ENCODE measurements at places on chromosomes 6 and 20.
A peak's percentile ranks its signal among the peaks of the same experiment; 100 is the strongest.

DNA sequence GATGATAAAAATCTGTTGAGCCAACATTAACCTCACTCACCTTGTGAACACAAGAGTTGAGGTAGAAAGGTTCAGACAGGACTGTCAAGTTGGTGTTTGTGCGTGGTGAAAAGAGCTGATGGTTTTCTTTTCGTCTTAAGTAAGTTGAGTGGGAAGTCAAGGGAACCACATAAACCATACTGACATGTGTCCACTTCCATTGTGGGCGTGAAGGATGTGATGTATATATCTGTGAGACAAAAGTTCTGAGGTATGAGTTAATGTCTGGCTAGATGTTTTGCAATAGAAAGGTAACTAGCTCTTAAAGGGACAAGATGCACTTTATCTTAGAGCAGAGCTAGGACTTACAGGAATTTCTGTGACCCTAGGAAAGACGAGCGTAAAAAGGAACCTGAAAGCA, 1272.1 kb upstream of the ADGRB3 start:
- DNase-seq: no peak

DNA sequence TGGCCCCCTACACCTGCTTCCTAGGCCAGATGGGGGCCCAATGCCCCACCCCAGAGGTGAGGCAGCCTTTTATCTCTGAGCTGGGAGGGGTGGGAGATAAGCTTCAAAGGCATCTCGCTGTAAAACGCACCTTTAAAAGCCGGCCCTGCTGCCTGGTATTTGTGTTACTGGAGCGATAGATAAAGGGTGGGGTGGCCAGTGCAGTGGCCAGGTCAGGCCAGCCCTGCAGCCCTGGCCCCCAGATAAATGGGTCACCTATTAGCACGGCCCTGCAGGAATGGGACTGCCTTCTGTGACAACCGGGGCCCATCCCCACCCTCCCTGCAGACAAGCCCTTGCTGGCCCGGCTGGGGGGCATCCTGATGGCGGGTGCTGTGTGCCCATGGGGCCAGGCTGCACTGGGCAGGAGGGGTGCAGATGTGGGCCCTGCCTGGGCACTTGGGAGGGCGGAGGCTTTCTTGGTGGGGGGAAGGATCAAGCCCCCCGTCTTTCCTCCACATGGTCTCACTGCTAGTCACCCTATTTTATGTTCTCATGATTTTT, 3.0 kb upstream of the RBBP8NL start:
- DNase-seq: no peak

GRCh38 chr20:18511571-18511970, 3.8 kb downstream of the SEC23B start:
- no peak for DNase-seq

DNA sequence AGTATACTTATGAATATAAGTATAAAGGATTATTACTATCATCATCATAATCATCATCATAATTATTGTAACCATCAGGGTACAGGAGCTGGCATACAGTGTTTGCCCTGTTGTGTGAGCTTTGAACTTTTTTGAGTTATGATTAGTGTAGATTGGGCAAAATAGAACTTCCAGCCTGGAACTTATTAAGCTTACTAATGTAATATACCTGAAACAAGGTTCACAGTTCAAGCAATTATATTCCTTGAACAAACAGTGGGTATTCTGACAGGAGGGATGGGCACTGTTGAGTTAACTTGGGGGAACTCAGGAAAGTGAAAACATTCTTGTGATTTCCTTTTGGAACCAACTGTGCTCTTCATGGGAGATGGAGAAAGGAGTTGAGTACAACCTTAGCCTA, 680.0 kb downstream of the DOK5 start:
- DNase-seq: no peak

DNA sequence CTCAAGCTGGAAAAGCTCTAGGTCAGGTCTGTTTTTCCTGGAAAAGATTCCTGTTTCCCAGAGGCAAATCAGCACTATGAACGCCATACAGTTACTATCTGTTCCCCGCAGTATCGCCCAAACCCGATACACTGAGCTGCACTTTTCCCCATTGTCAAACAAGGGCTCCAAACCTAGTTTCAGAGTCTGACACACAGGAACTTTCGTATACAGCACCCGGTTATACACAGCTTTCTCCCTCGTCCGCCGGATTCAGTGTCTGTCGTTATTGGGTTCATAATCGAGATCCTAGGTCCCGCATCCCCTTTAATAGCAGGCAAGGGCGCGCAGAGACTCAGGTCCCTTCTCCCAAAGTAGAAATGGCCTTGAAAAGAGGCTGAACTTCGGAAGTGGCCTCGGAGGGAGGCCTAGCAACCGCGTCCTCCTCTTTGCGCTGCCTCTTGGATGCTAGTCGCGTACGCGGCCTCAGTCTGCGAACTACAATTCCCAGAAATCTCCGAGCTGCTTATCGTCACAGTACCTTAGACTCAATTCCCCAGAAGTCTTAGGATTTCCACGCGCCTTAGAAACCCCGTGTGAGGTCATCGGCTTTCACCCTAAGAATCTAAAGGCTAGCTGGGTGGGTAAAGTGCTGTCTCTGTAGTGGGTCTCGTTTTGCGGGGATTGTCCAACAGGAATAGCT, 34.2 kb downstream of the ZNF391 start:
- DNase-seq: peak; percentile 2

GRCh38 chr20:4978050-4978918, 23.0 kb downstream of the SLC23A2 start:
- DNase-seq: no peak

- DNase-seq: no peak
These were observed 120.7 kb upstream of the DTNBP1 start for GRCh38 chr6:15783484-15783883.

- DNase-seq: no peak
These were observed 5.5 kb downstream of the PTGIS start for GRCh38 chr20:49562311-49563014.

DNA sequence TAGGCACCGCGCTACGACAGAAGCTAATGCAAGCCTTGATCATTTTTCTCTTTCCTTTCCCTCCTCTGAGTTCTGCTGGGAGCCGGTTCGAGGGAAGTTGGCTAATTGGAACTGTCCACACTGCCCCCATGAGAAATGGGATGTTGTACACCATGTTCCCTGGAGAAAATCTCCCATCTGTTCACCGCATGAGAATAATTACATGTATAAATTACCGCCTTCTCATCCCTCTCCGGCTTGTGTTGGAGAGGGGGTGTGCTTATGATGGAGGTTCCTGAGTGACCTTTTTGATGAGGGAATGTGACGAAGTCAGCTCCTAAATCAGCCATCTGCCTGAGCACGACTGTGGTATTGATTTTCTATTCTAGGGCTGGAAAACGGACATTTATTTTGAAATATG, 320.2 kb upstream of the SULF2 start:
- no peak for DNase-seq

DNA sequence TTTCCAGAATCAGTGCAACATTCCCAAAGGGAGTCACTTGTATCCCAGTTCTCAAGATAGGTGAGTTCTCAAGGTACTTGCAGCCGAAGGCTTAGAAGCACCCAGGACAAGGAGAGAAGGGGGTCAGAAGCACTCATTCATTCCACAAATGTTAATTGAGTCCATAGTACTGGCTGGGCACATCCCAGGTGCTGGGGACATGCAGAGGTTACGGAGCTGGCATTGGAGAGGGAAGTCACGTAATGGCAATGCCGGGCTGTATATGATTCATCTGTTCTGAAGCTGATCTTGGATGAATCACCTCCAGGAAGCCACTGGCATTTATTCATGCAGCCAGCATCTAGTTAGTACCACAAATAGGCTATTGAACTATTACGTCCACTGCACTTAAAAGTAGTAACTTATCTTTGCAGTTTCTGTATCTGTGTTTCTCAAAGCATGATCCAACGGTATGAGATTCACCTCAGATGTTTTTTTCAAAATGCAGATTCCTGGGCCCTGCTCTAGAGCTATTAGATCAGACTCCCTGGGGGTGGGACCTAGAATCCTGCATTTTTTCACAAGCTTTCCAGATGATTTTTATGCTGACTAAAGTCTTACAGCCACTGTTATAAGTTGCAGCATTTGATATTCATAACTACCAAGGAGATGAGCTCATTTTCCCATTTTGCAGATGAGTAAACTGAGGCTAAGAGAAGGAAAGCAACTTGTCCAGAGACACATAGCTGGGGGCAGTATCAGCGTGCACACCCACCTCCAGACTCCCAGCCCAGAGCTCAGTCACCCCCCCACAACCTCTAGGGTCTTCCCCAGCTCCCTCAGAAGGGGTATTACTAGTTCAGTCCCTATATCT, 44.1 kb upstream of the ID1 start:
- DNase-seq: no peak

GRCh38 chr6:2531426-2532215, 219.1 kb downstream of the MYLK4 start:
- no peak for DNase-seq

DNA sequence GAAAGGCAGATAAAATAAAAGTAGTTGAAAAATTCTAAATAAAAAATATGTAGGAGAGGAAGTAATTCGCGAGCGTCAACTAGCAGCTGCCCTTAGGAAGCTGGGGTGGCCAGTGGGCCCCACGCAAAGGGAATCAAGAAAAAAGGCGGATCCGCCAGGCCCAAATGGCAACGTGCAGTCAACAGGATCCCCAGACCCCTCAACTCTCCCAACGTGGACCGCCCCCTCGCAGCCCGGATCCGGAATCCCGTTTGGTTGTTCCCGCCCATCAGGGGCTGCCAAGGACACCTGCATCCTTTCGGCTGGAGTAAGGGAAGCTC, 296 bp downstream of the DZANK1 start:
- DNase-seq: no peak

DNA sequence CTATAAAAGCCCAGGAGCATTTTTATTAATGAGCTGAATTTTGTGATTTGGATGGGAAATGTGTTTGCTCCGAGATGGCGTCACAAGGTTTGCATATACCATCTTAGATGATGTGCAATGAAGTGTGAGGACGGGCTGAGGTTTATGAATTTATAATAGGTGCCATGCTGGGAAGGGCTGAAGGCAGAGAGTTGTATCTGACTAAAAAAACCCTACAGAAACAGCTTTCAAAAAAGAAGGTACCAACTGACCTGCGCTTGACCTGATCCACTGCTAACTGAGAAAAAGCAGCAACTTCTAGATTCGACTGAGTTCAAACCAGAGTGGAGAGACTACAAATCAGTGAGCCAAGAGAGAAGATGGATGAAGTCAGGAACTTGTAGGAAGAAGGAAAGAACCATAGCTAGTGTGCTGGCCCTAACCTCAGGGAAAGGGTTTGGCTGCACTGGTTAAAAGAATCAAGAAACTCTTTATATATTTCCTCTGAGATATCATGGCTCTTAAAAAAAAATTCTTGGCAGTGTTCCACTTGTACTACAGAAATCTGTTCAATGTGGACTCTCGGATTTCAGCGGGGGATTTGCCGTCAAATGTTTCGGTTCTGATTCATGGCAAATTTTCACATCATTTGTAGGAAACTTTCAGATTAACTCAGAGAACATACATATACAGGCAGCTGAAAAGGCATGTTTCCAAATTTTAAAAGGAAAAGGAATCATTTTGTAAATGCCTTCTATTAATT, 56.5 kb upstream of the HDGFL1 start:
- no peak for DNase-seq

DNA sequence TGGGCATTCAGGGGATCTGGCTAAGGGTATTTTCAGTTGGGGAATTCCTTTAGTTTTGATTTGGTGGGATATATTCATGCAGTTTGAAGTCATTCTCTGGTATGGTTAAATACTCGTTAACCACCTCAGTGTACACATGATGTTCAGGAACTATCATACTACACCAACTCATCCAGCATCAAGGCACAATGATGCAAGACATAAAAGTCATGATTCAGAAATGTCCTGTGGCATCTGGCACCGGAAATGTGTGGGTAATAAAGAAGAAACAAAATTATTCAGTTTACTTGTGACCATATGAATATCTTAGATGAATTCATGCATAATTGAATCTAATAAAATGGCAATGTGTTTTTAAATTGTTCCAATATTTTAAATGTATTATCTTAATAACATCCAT, 129.0 kb upstream of the BMP5 start:
- no peak for DNase-seq

DNA sequence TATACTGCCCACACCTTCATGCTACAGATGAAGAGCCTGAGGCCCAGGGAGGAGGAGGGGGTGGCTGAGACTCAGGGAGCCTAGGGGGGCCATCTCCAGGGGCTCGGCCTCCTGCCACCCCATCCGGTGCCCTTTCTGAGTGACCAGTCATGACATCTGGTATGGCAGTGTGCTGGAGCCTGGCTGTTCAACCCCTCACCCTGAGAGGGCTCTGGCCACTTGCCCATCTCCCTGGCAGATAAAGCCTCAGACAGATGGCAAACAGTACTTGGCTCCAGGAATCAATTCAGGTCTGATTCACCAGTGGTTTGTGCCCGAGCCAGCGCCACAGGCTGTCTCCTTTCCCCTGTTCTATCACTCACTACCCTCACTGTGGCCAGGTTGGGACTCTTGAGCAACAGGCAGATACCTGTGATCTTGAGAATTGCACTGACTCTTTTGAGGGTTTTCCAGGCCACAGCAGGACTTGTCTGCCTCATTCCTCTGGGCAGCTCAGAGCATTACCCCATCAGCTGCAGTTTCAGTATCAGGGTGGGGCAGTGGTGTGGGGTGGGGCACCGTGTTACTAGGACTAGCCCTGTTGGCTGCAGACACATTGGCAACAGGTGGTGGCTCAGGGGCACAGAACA, 22.8 kb downstream of the SRSF3 start:
- no peak for DNase-seq

DNA sequence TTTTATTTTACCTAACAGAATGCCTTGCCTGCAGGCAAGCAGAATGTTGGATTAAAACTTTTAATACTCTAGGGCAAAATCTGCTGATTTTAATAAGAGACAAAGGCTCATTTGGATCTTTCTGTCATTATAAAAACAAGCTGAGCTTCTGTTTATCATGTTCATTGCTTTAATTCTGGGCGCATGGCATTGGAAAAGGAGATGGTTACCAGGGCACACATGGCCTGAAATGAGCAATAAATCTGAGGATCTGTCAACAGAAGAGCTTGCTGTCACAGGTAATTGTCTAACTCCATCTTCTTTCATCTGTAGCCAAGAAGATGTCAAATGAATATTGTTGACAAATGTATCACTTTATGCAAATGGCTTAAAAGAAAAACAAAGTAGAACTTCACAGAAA, 439.6 kb downstream of the DOK5 start:
- no peak for DNase-seq

- no peak for DNase-seq
These were observed 314.1 kb downstream of the QKI start for GRCh38 chr6:163728442-163729126.

GRCh38 chr20:19508449-19508848, 249.6 kb upstream of the RIN2 start:
- DNase-seq: peak; percentile 6
